H1 (cell line): ENCODE measurements at places on chromosomes 11 and 22.

DNA sequence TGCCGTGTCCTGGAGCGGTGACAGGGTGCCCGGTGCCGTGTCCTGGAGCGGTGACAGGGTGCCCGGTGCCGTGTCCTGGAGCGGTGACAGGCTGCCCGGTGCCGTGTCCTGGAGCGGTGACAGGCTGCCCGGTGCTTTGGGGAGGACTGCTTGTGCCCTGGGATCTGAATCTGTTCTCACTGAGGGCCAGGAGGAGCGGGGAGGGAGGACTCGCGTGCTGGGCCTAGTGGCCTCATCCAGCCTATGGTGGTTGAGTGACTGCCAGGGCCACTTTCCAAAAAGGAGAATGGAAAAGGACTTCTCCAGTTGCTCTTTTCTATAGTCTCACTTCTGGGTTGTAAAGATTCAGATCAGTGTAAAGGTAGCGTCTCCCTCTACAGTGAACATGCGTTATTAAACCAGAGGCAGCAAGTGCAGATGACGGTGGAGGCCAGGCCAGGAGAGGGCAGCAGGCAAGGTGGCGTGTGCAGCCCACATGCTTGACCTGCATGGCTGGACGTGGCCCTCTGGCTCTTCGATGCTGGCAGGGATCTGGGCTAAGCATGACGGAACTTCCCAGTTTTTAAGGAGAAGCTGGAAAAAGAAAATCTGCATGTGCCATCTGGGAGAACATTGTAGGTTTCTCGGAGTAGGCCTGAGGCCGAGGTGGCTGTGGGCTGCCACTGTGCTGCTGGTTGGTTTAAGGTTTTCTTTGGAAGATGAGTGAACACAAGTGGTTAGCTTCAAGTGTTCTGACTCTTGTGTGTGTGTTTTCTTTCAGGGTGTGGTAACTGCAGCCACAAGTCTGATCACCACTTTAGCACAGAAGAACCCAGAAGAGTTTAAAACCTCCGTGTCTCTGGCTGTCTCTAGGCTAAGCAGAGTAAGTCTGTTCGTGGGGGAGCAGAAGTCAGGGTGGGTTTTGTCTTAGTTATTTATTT, 55.0 kb downstream of the AP2A2 start:
- H3K27me3 ChIP-seq = no peaks in the 10 kb centered on the region
- DNase-seq = no peak
- H3K4me1 ChIP-seq = no peaks in the 10 kb centered on the region; the same call in 1 of the 2 replicates
- H3K27ac ChIP-seq = no peak overlapping the region
- peaks cover 37% of the 10 kb centered on the region for H3K36me3 ChIP-seq

DNA sequence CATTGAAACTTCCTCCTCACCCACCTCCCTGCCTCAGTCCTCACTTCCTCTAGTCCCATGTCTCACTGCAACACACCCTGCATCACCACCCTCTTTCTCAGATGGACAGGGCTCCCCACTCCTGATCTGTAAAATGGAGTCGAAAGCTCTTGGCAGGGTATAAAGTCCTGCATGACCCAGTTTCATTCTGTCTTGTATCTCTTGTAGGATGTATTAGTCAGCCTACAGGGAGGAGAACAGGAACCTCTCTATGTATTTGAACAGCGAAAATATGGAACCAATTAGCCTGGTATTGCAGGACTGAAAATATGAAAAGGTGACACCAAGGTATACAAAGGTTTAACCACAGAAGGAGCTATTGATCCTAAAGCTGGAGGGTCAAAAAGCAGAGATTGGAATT, 156.9 kb upstream of the SNX19 start:
- H3K36me3 ChIP-seq = no peaks in the 10 kb centered on the region
- no peak overlapping the region for H3K27ac ChIP-seq
- DNase-seq = no peak
- no peak overlapping the region for H3K4me3 ChIP-seq
- no peaks in the 10 kb centered on the region for H3K27me3 ChIP-seq

DNA sequence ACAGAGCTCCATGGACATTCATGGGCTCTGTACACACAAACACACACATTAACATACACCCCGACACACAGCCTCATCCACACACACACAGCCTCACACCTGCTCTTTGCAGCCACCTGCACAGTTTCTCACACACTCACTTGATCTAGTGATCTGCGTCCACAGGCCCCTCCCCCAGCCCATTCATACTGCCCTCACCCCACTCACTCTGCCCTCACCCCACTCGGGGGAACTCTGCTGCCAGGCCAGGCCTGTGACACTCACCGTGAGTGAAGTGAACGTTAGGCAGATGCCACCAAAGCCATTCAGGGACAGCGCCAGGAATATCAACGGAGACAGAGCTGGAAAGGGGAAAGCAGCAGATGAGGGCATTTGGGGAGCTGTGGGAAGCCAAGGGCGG, 15.0 kb downstream of the SLC43A1 start:
- H3K36me3 ChIP-seq = no peaks in the 10 kb centered on the region
- H3K27ac ChIP-seq = no peak overlapping the region
- DNase-seq = no peak
- H3K4me1 ChIP-seq = peaks cover 7% of the 10 kb centered on the region
- no peak overlapping the region for H3K4me3 ChIP-seq
- no peaks in the 10 kb centered on the region for H3K27me3 ChIP-seq

DNA sequence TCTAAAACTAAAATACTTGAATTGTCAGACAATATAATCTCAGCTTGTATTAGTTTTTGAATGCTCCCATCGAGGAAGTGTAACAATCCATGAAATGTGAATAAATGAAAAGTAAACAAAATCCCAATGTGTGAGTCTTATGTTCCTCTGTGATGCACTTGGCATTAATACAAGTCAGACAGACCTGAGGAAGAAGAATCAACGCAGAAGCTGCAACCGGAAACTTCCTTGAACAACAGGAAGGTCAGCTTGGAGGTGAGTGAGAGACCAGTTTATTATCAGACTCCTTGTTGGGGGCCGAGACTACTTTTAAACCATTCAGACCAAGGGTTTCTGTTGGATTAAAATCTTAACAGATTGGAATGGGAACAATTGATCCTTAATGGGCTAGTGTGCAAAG, 24.2 kb downstream of the NUP50 start:
- H3K27ac ChIP-seq = no peak overlapping the region
- H3K27me3 ChIP-seq = no peaks in the 10 kb centered on the region
- peaks cover 2% of the 10 kb centered on the region for H3K4me1 ChIP-seq
- H3K4me3 ChIP-seq = no peak overlapping the region

GRCh38 chr22:39234472-39234787, 10.4 kb downstream of the PDGFB start:
- no peak overlapping the region for H3K27ac ChIP-seq
- no peaks in the 10 kb centered on the region for H3K36me3 ChIP-seq
- no peaks in the 10 kb centered on the region for H3K27me3 ChIP-seq
